ENCODE measurements at places on chromosomes 4 and X.

DNA sequence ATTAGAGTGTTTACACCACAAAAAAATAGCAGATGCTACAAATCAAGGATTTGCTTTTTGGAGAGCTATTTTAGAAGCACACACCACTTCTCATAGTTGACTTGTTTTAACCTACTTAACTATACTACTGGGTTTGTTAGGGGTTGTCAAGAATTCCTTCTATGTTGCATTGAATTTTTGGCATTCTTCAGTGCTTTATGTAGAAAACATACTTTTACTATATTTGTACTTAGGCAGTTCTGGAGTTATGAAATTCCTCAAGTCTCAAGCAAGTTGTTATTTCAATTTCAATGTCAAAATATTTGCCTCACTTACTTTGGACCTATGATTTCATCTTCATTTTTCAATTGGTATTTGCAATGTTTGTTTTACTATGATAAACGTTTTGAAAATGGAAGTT is 449.6 kb downstream of the GLUD2 start:
- no peak for DNase-seq

DNA sequence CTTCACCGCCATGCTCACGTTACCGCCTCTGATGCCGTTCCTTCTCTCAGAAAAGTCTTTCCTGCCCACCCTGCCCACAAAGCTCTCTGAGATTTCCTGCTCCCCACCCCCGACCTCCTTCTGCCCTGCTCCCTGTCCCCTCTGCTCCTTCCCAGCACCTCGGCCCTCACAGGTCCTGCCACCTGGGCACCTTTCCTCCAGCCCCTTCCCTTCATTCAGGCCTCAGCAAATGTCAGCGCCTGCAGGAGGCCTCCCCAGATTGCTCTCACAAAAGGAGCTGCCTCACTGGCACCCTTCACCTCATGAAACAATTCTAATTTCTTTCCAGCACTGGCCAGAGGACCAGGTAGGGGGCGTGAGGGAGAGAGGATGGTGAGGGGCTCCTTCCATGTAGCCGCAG is 33.6 kb upstream of the MXD4 start:
- no peak for DNase-seq

- DNase-seq: no peak
Observed at GRCh38 chrX:111375747-111376146, 36.2 kb downstream of the DCX start.

DNA sequence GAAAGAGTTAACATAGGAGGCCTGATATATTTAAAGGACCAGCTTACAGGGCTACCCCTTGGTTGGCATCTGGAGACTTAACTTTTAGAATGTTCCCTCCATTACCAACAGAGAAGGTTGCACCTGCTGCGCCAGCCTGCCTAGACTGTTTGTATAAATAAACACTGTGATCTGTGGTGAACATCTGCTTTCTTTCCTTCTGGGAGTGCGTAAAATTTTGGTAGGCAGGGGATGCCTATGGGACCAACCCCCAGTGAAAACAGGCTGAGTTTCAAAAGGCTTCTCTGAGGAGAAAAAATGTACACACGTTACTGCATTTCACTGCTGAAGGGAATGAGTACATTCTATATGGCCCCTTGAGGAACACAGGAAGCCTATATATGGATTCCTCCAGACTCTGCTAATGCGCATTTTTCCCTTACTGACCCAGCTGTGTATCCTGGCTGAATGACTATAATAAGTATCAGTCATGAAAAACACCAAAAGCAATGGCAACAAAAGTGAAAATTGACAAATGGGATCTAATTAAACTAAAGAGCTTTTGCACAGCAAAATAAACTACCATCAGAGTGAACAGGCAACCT is 13.8 kb downstream of the CENPC start:
- no peak for DNase-seq

DNA sequence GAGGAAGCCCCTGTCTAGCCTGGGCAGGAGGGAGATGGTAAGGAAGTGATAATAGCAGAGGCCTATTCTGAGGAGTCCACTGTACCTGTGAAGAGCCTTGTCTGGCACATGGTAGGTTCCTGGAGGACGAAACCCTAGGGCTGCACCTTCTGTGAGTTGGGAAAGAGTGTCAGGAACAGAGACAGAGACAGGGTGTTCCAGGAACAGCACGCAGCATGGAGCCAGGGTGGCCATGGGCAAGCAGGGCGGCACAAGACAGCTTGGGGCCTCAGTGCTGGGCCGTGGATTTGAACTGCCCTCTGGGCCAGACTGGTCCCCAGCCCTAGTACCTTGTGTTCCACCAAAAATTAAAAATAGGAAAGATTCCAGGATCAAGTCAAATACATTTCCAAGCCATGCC is 272.5 kb downstream of the EVC2 start:
- DNase-seq: no peak

DNA sequence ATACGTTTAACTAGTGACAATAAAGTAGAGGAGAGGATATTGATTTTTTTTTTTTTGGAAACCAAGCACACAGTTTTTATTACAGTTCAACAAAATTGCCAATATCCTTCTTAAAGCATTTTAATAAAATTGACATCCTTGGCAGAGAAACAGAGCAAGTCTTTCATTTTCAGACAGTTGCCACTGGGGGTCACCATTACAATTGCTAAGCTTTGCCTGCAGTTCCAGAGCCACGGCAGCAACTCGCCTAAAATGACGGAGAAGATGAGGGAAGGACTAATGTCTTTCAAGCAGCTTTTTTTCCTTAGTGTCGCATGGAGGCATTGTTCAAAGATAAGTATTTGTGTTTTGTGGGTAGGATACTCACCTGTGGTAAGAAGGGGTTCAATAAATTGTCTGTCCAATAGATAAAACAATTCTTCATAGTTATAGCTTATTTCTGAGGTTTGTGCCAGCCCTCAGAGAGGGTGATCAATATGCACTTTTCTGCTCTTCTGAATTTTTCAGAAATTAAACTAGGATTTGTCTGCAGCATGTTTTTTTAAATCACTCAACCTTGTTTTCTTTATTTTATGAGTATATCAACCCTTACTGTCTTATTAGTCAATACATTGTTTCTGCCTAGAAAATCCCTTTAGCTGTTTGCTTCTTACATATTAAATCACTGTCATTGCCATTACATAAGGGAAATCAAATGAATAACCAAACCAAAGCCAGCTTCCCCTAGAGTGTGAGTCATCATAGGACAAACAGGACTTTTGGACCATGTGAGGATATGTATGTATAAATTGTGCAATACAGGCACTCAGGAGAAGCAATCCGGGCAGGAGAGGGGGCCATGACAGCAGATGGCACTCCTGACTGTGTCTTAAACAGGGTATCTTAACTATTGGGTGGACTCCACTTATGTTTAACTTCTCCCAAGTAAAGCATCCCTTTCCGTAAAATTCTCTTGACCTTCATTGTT is 508.1 kb upstream of the ARX start:
- DNase-seq: no peak

GRCh38 chr4:166091146-166091545 is 218.1 kb downstream of the TLL1 start:
- DNase-seq: no peak

DNA sequence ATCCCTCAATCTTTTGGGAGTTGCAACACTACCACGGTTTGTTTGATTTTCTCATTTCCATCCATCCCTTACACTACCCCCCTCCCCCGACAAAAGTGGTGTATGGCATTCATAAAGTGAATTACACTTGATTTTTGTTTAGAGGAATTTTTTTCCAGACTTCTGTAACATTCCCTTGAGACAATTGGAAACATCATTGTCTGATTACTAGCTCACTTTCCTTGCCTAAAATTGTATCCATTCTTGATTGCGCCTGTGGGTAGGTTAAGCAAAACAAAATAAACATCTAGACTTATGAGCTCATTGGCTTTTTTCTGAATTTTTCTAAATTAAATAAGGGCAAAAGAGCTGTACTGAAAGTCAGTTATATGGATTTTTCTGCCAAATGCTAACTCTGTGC is 3.5 kb downstream of the GPC3 start:
- no peak for DNase-seq

GRCh38 chr4:184364100-184364921 is 110.0 kb downstream of the IRF2 start:
- DNase-seq: no peak

- DNase-seq: no peak
Observed at GRCh38 chr4:126435491-126435890, 1120.7 kb downstream of the FAT4 start.

DNA sequence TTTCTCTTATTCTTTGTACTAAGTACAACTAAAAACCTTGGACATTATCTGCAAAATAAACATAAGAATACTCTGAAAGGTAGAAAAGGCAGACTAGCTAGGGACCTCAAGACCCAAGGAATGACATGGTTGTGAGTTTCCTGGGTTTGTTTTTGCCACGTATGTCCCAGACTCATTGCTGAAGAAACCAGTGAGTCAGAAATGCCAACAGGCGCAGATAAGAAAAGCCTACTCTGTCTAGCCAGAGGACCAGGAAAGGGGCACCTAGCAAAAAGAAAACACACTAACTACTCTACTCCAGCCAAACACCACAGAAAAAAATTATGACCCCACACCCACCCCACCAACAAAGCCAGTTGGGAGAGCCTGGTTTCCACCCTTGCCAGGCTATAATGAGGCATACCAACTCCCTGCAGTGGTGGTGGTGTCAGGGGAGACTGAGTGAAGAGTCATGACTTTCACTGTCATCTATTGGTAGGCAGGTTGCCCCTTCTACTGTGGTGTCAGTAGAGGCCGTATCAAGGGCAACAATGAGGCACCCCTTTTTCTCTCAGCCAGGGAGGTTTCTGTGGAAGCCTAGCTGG is 10.9 kb downstream of the MTMR1 start:
- no peak for DNase-seq

All from stimulated activated CD4-positive, alpha-beta T cell treated with anti-CD3 and anti-CD28 coated beads, Interleukin-15, amount 100 ng/mL, for 48 hours (primary cell).